ENCODE measurements at places on chromosomes 3 and 15.

DNA sequence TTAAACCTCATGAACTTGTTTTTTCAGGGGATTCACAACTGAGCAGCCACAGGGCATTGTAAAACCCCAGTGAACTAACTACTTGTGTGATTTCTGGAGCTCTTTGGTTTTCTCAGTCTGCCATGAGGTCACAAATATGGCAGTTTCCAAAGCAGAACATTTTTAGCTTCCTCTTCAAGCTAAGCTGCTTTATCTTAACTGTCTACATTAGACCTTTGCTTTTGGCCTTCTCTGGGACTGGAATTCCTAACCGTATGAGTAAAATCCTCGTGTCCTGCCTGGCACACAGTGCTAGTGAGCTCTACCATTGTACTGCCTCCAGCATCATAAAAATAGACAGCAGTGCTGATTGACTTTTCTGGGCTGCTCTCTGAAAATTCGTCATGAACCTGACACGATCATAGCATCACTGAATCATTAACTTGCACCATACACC lies 22.1 kb downstream of the CDIN1 start:
- DNase-seq, result no peak

DNA sequence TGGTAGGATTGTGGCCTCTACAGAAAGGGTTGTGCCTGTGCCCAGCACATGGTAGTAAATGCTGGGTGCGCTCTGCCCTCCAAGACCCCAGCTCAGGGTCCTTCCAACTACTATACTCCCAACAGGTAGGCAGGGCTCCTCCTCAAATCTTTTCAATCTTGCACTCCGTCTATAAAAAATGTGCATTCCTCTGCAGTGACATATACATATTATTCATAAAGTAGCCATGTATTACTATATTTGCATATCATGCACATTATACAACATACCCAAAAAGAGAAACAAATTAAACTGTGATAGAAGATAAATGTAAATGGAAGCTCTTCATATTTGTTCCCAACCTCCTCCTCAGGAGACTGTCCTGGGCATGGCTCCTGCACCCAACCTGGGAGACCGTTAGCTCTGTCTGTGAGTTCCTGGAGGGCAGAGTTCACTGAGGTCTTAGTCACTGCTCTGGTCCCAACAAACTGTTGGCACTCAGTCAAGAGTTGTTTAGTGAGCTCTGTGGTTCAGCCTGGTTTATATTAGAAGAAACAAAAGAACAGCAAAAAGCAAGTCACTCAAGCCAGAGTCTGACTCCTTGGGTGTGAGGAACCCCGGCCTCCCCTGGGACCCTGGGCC lies 47.7 kb upstream of the GRIP2 start:
- no peak for DNase-seq

- DNase-seq, result no peak
Observed at GRCh38 chr3:126419151-126419703, 24.5 kb downstream of the CFAP100 start.

GRCh38 chr3:196020373-196020772 lies 61.5 kb downstream of the TFRC start:
- no peak for DNase-seq

GRCh38 chr3:32292085-32292796 lies 53.8 kb downstream of the CMTM8 start:
- no peak for DNase-seq
